ENCODE measurements at places on chromosomes 3 and 15.

DNA sequence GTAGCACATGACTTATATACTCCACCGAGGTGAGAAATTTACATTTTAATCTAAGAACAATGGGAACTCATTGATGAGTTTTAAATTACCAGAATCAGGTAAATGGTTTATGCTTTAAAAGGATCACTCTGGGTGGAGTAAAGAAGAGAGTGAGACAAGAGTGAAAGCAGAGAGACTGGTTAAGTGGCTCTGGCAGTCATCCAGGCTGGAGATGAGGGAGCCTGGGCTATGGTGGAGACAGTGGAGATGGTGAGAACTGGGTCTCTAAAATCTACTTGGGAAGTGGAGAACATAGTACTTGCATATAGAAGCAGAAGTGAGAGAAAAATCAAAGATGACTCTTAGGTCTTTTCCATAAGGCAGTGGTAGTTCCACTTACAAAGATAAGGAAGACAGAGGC is 37.1 kb upstream of the SLC25A36 start:
- DNase-seq: no peak

GRCh38 chr3:172256101-172256734 is 192.0 kb downstream of the GHSR start:
- peak; percentile 43 for DNase-seq

- DNase-seq: no peak
Measured at GRCh38 chr15:68651916-68652525, 73.2 kb downstream of the CORO2B start.

- no peak for DNase-seq
Measured at GRCh38 chr3:110856916-110857315, 214.7 kb upstream of the NECTIN3 start.

- no peak for DNase-seq
Measured at GRCh38 chr15:70407336-70407670, 309.6 kb upstream of the TLE3 start.

DNA sequence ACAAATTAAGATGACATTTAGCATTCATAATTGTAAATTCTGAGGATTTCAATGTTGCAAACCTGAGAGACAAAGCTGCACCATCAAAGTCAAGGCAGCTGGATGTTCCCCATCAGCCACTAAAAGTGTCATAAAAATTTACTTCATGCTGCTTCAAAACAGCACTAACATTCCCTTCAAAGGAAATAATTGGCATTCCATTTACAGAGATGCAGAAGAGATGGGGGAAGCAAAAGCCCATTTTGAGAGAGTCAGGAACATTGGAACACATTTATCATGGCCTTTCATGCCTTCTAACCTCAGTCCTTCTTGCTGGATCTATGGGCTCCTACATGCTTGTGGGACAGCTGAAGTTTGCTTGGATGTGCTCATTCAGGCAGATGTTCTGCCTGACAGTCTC is 6.4 kb upstream of the TMEM158 start:
- DNase-seq: no peak

GRCh38 chr3:46566040-46566641 is at the start of gene LRRC2:
TSS of gene LRRC2 (minus strand) at chr3:46566302. CDS start at chr3:46551591, 14,711 bp downstream.
- DNase-seq: peak; percentile 27

- DNase-seq: peak; percentile 4
Measured at GRCh38 chr3:123105201-123106189, 38.7 kb downstream of the PDIA5 start.

DNA sequence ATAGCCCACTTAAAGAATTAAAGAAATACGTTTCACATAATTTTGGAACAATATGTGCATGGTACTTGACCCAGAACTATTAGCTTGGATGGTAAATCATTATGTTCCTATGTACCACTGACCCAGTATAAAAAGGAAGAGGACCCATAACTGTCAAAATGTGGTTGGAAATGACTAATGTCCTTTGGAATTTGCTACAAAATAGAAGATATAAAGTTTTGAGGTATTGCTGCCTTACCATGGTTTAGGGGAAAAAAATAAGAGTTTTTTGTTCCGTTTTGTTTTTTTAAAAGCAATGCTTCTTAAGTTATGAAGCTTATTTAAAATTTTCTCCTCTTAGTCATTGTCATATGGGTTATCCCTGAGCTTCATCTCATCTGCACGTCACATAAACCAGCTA is 15.8 kb upstream of the TFDP2 start:
- no peak for DNase-seq

DNA sequence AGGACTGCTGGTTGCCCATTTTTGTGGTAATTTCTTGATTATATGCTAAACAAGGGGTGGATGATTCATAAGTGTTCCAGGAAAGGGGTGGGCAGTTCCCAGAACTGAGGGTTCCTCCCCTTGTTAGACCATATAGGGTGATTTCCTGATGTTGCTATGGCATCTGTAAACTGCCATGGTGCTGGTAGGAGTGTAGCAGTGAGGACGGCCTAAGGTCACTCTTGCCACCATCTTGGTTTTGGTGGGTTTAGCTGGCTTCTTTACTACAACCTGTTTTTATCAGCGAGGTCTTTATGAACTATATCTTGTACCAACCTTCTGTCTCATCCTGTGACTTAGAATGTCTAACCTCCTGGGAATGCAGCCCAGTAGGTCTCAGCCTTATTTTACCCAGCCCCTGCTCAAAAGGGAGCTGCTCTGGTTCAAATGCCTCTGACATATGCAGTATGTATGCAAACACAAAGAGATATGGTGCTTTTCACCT is 46.2 kb downstream of the C3orf38 start:
- no peak for DNase-seq

DNA sequence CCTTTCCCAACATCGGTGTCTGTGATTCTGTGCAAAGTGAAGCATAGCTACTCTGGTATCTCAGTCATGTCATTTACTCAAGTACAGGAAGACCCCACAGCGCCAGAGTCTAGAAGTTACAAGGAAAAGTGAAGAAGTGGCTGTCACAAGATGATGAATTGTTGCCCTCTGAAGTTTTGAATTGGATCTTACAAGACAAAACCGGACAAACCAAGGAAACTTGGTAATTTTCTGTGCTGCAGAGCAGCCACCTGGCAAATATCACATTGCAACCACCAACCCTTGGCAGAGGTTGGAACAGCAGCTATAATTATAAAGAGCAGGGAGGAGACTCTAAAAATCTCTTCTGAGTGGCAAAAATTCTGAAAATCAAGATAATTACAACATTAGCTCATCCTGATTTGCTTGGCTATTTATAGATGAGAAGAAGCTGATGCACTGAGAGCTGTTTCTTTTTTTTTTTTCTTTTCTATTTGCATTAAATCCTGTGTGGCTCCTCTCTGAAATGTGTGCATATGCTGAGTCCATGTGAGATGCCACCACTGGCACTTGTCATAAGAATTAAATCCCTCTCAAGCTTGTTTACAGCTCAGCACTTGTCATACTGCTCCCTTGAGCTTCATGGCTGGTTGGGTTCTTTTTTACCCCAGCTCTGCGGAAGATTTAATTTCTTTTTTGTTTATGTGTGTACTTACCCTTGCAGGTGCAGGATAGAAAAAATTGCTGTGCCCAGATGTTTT is 68.0 kb upstream of the MNS1 start:
- no peak for DNase-seq

DNA sequence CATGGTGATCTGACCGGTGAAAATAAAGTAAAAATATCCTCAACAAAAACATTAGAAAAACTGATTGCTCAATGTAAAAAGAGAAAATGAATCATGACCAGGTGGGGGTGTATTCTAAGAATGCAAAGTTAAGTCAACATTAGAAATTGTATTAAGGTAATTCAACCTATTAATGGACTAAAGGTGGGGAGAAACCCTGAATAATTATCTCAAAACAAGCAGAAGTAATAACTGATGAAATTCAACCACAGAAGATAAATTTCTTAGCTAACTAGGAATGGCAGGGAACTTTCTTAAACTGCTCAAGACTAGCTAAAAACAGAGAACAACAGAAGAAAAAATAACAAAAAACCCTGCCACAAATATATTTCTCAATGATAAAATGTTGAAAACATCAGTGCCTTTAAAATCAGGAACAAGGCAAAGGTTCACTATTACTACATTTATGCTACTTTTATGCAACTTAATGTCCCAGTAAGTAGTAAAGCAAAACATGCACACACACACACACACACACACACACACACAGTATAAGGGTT is 204.4 kb upstream of the THBS1 start:
- peak; percentile 61 for DNase-seq

GRCh38 chr15:76199106-76200082 is 111.9 kb downstream of the ETFA start:
- DNase-seq: peak; percentile 16

DNA sequence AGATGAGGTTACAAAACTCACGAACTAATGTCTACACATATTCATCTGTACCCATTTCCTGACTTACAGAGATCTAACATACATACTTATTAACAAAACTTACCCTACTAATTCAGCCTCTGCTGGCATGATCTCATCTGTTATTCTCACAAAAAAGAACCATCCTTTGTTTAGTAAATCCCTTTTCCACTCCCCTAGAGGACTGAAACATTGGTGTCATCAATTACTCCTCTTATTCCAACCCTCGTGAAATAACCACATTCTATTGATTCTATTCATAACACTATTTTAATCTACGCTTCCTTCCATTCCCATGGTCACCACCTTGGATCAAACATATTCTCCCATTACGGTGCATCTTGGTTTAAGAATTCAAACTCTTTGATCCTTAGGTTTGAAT is 505.9 kb downstream of the SI start:
- no peak for DNase-seq

DNA sequence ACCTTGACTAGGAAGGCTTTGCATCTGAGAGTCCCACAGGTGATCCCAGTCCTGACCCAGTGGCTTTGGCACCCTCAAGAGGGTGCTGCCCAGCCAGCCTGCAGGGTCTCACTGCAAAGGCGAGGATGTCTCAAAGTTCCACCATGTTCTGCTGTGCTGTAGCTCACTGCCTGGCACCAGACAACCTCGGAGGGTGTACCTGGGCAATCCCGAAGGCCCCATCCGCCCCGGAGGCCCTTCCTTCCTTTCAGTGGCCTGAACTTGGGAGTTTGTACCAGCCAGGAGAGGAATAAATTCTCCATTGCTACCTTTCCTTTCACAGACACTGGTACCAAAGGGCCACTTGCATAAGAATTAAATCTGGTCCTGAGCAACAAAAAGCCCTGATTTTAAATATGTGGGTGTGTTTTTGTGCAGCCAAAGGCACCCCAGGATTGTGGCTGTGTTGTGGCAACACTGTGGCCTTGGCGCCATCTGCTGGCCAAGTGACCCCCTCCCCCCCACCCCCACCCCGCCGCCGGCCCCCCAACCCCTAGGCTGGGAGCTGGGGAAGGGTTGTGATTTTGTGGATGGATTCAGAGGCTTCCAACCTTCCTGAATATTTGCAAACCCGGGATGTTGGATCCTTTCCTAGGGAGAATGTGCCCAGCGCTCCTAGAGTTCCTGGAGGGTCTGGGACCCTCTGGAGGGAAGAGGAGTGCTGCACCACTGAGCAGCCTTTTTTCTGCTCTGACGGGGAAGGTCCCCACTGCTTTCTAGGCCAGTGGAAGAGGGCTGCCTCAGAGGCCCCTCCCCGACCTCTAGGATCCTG is 9.7 kb upstream of the PTPN23 start:
- DNase-seq: peak; percentile 18

DNA sequence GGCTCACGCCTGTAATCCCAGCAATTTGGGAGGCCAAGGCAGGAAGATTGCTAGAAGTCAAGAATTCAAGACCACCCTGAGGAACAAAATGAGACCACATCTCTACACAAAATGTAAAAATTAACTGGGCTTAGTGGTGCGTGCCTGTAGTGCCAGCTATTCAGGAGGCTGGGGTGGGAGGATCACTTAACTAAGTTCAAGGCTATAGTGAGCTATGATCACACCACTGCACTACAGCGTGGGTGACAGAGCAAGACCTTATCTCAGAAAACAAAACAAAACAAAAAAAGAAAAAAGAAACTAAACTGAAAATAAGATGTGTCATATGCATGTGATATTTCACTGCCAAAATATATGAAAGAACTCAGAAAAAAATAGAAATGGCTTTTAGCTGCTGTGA is 243.3 kb upstream of the CCDC54 start:
- no peak for DNase-seq

DNA sequence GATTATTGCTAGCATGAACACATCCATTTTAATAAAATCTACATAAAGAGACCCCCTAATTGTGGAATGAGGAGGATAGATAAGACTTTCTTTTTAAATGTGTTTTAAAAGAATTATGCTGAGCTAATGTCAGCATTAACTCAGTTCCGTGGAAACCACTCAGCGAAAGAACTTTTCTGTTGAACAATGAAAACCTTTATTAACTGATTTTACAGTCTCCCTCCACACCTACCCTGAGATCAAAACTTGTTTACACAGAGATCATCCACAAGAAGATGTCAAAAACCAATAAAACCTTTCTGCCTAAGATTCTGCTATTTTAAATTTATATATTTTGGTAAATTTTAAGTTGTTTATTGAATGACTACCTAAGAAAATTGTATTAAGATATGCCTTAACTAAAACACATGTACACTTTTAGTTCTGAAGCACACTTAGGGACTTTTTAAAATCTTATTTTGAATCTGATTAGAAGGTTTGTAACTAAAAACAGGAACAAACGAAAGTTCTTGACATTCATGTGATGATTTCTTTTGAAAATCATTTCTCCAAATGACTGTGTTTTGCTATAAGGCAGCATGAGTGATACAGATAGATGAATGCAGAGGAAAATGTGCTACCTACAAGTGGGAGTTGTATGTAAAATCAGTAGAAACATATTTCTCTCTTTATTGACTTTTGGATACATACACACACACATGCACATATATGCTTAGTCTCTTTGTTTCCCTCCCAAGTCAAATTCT is 369.0 kb downstream of the UNC13C start:
- DNase-seq: no peak

DNA sequence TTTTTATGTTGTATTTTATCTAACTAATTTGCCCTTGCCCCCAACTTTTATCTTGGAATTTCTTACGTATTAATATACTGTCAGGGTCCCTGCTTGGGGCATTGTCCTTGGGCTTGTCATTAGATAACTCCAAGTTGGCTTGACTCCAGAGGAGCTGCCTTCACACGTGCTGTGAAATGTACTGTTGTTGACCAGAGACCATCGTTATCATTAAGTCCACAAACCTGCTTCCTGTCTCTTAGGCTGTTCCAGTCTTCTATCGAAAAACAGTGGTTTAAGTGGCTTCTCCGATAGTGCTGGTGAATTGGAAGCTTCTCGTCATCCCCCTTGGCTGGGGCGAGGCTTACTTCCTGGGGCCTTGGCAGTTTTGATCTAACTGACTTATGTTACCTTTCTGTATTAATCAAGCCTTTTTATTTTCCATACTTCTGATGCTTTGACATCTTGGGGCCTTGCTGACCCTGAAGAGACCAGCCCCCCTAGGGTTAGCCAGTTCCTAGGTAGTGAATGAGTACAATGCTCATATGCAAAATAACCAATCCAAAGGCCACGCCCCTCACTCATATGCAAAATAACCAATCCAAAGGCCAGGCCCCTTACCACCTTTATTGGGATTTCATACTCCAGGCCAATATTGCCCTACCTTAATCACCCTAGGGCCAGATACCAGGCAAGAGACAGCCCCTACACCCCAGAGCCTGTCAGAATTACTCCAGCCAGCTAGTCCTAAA is 164.5 kb downstream of the IGF1R start:
- DNase-seq: no peak

Measured in inflammatory macrophage (primary cell).